Upper lobe of right lung (tissue), 1 donor: ENCODE measurements at places on chromosomes 6 and 20. TPM values are rescaled to one million over a fixed set of nuclear protein-coding genes. Genes with fewer than 3 reads are reported as not detected.

CDSN gene
- total RNA-seq = not detected

GRCh38 chr6:127120787-127121636 is 2.5 kb downstream of the RSPO3 start:
- peak; percentile 89 for DNase-seq

DNA sequence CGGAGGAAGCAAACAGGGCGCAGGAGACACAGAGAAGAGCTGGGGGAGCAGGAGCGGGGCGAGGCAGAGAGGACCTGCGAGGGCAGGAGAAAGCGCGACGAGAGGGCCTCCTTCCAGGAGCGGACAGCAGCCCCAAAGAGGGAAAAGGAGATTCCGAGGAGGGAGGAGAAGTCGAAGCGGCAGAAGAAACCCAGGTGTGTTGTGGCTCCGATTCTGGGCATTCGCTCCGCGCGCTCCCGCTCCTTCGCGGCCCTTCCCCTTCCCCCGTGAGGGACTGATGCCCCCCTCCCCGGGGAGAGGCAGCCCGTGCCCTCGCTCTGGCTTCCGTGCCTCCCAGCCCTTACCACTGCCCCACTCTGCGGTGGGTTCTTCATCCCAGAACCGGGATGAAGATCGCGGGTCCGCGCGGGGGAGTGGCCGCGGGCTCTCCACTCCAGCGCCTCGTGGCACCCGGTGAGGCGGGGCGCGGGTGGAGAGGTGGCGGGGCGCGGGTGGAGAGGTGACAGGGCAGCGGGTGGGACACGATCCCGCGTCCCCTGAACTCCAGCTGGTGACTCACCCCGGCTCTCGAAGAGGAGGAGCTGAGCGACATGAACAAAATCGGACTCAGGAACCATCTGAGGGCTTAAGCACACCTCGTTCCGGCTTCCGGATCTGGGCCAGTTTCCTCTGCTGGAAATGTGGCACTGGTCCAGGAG is 22.4 kb downstream of the TMC2 start:
- DNase-seq = no peak

GNAS-AS1 gene
- total RNA-seq = 1.1 TPM

MYCT1 gene
- 23.5 TPM for total RNA-seq

DNA sequence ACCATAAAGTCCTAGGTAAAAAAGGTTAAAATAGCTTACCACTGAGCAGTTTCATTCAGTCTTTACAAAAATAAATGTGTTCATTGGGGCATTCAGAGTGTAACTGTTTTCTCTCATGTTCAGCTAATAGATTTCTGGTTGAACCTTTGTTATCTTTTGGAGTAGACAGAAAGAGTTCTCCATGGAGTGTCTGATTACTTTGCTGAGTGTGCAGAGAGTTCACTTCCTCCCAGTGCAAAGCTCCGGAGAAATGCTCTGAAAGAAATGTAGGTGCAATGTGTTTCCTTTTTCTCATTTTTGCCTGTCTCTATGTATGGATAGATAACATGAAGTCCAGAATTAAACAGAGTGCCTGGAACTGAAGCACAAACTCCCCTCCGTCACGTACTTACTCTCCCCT is 52.6 kb downstream of the JAG1 start:
- no peak for DNase-seq
